ENCODE measurements at places on chromosomes 5 and 9.

DNA sequence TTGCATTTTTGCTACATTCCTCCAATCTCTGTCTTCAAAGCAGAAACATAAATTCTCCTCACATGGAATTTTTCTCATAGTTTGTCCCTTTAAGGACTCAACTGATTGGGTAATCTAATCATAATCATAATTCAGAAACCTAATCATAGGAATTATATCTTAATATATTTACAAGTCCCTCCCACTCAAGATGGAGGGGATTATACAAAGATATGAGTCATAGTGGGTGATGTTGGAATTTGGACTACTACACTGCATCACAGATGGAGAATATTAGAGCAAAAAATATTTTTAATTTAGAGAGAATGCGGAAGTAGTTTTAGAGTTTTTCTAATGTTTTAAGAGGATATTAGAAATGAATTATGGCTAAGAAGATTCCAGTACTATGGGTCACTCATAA lies 1034.0 kb downstream of the DTWD2 start:
- no peak for DNase-seq

DNA sequence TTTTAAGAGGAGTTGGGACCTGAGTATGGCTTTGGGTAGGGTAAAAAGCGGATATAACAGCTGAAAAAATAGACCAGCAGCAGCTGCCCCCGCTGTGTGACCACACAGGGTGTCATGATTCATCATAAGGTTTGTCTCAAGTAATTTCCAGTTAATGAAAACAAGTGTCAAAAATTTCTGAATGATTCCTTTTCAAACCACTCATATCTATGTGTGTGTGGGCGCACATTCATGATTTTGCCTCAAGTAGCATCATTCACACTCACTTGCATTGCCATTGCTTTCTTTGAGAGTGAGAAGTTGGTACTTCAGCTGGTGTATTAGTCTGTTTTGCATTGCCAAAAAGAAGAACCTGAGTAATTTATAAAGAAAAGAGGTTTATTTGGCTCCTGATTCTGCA lies 12.1 kb upstream of the TNFAIP8 start:
- no peak for DNase-seq

DNA sequence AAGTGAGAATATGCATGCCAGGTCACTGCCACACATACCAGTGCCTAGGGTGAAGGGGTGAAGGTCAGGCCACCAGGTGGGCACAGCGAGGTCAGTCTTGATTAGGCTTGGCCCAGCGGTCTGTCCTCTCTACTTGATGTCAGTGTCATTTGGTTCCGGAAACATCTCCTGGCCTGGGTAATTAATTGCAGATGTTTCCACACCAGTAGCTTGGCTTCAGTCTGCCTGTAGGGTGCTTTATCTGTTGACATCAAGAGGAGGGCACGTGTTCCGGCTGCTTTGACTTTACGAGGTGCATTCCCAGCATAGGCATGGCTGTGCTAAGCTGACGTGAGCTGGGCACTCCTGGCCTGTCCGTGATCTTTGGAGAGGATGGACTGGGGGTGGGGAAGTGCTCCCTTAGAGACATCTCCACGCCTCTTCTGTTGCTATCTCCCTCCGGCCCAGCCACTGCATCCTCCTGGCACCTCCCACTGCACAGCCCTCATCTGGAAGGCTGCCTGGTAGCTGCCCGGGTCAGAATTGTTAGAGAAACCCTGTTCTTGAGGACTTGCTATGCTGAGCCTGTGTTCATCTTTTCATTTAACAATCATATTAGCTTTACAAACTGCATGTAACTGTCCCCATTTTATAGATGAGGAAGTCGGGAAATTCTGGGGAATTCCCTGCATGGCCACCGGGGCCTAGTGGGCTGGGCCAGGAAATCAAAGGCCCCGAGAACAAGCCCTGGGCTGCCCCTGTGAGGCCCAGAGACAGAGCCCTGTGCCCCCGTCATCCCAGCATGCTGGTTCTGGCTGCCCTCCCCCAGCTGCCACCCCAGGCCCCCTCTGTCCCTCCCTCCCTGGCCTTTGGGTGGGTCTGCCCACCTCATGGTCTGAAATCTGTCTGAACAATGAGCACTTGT lies 29.1 kb downstream of the JADE2 start:
- peak; percentile 7 for DNase-seq

- no peak for DNase-seq
Observed at GRCh38 chr9:107108342-107109130, 174.5 kb upstream of the RAD23B start.

GRCh38 chr5:122263352-122264030 lies 48.5 kb upstream of the SNCAIP start:
- no peak for DNase-seq

DNA sequence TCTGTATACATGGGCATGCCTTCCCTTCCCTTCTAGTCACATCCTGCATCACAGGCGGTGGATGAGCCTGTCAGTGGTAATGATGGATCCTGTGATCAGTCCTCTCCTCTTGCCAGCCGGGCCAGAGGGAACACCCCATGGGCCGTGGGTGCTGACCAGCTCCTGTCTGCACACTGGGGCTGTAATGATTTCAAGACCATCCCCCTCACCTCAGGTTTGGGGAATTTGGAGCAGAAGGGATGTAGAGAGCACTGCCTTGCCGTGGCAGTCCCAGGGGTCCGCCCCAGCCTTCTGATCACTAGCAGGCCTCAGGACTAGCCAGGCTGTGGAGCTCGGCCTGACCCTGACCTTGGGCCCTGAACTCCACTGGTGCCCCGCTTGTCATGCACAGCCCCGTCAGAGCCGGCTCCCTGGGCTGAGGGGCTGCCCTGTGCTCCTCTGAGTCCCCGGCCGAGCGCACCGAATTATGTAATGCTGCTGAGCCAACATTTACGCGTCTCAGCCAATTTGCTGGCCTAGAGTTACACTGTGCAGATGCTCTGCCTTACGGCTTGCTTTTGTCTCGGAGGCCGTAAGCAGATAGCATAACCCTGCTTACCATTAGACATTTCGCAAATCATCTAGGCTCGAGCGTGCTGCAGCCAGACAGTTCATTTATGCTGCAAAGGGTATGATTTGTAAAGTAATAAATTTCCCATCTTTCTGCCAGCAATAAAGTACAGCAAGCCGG lies 155.3 kb downstream of the MACROH2A1 start:
- no peak for DNase-seq

DNA sequence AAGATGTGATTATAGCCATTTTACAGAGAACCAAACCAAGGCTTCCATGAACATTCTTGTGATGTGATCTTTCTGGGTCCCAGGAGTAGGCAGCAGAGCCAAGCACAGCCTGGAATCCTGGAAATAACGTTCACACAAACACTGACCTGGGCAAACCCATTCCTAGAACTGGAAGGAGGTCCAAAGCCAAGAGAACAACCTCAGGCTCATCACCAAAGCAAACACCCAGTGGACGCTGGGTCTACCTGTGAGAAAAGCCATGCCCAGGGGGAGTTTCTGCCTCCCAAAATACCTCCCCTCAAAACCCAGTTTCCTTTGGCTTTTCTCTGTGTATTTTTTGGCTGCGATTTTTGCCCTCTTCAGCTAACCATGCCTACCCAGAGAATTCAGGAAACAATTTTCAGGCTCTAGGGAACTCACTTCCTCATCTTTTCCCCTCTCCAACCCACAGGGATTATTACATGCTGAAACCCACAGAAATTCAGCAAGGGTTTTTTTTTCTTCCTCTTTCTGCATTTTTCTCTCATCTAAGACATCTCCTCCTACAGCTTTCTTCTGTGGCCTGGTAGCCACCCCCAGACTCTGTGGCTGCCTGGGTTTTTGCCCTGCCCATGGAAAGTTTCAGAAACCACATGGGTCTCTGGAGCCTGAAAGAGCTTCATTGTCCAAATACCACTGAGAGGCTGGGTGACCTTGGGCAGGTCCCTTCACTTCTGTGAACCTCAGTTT lies 75.0 kb downstream of the TNC start:
- no peak for DNase-seq

- no peak for DNase-seq
Observed at GRCh38 chr9:132908635-132909034, 29.9 kb downstream of the SPACA9 start.

DNA sequence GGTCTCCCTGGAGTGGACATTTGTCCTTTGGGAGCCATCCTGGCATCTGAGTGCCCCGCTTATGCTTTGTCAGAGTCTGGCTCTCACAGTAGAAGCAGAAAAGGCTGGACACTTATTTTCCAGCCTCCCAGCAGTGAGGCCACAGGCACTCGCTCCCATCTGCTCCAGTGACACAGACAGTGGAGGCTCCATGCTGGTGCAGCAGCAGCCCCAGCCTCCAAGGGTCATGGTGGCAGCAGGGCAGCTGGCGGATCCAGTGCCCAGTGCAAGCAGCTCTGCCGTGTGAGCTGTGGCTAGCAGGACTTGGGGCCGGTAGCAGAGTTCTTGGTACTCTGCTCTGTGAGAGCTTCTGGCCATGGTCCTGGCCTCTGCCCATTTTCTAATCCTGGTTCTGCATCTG lies 157.3 kb upstream of the ALDH1B1 start:
- DNase-seq = no peak

DNA sequence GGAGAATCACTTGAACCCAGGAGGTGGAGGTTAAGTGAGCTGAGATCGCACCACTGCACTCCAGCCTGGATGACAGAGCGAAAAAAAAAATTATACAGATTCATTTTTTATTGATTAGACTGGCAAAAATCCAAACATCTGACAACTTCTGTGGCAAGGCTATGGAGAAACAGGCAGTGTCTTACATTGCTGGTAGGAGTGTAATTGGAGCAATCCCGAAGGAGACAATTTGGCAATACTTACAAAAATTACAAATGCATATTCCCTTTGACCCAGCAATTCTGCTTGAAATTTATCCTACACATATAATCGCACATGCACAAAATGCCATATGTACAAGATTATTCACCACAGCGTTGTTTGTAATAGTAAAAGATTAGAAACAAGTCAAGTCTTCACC lies 86.8 kb downstream of the MAPKAP1 start:
- no peak for DNase-seq

DNA sequence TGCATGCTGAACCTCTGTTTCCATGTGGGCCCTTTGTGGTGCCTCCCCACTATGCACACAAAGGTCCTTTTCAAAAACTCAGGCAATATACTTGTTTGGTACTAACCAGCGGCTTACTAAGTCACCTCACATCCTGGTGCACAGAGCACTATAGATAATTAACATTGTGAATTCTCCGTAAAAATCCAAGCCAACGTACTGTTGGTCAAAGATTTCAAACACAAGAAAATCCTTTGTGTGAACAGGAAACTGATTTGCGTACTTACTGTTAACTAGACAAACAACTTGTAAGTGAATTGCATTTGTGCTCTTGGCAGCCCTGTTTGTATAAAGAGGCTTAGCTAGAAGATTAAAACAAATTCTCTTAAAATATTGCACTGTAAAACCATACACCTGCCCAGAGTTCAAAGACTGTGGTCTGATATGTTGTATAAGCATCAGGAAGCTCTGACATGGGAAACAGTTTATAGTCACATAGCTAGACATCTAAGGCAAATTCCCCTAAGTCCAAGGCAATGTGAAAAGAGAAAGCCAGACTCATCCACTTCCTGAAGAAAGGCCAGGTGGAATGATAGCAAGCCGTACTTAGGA lies 125.0 kb upstream of the SLC12A2 start:
- peak; percentile 80 for DNase-seq

DNA sequence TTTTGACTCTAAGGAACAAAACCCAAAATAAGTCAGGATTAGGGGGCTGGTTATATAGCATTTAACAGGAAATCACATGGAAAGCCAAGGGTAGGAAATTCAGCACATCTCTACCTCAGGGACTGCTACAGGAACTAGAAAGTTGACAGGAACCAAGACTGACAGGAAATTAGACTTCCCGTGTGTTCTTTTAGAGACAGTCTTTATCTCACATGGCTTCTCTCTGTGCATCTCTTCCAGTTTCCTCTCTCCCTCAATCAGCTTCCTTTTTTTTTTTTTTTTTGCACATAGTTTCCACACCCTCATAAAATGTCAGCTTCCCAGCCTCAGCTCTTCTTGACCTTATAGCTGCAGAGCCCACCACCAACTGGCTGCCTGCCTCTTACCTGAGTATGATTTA lies 4.8 kb downstream of the RECK start:
- no peak for DNase-seq

GRCh38 chr9:3014178-3014577 lies 170.3 kb upstream of the PUM3 start:
- DNase-seq = no peak

GRCh38 chr5:179800696-179801201 lies 5.9 kb downstream of the MGAT4B start:
- no peak for DNase-seq

GRCh38 chr5:124697933-124698591 lies 48.4 kb downstream of the ZNF608 start:
- no peak for DNase-seq

- no peak for DNase-seq
Observed at GRCh38 chr9:76542360-76542759, 83.4 kb downstream of the GCNT1 start.

DNA sequence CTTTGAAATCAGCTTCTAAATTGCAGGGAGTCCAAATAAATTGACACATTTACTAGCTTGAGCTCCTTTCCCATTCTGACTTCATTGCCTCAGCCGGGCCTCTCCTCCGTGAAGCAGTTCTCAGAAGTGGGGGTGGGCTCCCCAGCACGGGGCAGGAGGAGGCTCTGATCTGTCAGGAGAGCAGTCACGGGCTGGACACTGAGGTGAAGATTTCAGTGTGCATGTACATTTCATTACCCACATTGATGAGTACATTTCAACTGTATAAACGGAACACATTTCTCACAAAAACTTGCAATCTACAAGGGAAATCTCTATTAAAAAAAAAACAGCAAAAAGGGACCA lies 195.9 kb downstream of the SEMA6A start:
- DNase-seq = no peak

DNA sequence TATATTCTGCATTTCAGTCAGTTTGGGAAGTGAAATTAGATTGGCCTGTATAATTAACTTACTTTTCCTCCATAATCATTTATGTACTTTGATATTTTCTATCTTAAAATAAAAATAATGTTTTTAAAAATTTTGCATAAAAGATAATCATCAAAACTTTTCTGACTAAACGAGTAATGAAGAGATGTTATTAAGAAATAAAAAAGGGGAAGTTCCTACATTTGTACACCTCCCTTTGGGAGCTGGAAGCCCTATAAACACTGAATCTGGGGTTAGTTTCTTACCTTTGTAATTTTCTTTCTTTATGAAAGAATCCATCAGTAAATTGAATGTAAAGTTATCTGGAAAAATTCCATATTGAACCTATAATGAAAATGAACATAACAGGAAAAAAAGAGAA lies 86.2 kb downstream of the MRPS27 start:
- no peak for DNase-seq

DNA sequence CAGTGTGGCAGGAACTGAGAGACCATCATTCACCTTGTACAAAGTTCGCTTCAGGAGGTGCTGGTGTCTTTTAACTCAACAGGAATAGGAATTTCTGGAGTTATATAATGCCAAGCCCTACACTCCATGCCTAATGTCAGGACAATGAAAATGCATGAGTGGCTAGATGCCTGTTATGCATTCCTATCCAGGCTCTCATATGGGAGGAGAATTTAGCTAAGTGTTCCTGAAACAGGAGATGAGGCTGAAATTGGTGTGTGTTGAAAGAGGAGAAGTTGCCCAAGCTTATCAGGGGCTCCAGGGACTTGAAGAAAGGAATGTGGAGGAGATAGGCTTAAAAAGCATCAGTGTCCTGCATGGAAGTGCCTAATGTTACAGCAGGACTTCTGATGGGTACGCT lies 26.8 kb upstream of the PRUNE2 start:
- no peak for DNase-seq

- DNase-seq = no peak
Observed at GRCh38 chr9:135874859-135875258, 32.5 kb downstream of the CAMSAP1 start.

GRCh38 chr5:143182901-143183820 lies 220.3 kb downstream of the NR3C1 start:
- no peak for DNase-seq

- DNase-seq = no peak
Observed at GRCh38 chr5:167923396-167923795, 368.0 kb upstream of the WWC1 start.

Measured in LoVo (cell line).